Activated T-cell treated with anti-CD3 and anti-CD28 coated beads, Interleukin-2, amount 50 U/mL, for 48 hours (primary cell): ENCODE measurements at places on chromosomes 1 and 21.

DNA sequence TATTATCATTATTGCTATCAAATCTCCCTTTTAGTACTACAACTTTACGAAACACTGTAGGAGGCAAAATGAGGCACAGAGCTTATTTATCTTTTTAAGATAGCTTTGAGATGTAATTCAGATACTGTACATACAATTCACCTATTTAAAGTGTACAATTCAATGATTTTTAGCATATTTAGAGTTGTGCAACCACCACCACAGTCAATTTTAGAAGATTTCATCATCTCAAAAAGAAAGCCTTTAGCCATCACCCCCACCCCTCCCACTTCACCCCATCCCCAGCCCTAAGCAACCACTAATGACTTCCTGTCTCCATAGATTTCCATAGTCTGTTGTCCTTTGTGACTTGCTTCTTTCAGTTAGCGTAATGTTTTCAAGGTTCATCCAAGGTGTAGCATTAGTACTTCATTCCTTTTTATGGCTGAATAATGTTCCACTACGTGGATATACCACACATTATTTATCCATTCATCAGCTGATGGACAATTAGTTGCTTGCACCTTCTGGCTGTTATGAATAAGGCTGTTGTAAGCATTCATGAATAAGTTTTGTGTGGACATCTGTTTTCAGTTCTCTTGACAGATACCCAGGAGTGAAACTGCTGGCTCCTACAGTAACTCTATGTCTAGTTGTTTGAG is 9.4 kb upstream of the CAPN9 start:
- no peak for DNase-seq

GRCh38 chr1:245961137-245961540 is 545.9 kb downstream of the SMYD3 start:
- no peak for DNase-seq

DNA sequence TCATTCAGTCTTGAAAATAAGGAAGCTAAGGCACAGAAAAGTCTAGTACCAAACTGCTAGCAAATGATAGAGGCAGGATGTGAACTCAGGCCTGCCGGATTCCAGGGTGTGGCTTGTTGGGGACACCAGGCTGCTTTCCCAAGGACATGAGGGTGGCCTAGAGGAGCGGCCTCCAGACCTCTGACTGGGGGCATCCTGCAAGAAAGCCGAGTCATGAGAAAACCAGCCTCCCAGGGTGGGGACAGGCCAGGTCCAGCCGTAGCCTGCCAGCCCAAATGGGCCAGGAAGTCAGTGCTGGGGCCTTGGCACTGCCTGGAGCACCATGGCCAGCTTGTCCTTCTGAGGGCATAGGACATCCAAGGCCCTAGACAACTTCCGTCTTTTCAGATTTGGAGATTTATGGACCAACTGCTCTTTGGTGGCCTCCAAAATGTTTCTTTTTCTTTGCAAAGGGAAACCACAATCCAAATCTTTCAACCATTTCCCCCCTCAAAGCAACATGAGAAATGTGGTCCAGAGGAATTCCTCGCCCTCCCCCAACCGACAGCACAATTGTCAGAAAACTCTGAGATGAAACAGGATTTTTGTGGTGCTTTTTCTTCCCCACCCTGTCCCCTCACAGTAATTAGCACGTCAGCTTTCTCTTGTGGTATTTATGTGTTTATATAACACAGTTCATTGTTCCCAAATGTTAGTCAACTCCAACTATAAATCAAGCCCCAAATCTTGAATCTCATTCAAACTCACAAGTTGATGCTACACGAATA is 212.3 kb downstream of the KAZN start:
- DNase-seq: no peak

DNA sequence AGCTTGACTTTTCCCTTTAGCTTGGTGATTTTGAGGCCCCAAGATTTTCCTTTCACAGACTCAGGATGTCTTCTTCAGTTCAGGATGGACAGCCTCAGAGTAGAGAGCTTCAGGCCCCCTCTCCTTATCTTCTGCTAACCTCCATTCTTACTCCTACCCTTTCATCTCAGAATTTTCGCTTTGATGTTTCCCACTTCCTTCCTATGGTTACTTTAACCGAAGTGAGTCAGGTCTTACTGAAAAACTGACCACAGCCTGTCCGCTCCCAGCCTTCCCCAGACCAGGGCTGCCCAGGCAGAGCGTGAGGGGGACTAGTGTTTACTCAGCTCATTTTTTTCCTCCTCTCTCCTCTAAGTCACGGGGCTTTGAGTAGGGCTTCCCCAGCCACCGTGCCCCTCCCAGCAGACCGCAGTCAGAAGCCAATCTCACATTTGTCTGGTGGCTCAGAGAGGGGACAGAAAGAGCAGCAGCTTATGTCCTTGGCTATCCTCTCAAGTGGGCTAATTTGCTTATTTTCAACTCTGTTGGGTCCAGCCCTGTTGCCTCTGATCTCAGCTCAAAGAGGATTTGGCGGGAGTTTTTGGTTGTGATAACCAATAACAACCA is 4.2 kb upstream of the IL19 start:
- peak; percentile 81 for DNase-seq

GRCh38 chr1:199690496-199690895 is 337.0 kb upstream of the NR5A2 start:
- no peak for DNase-seq

DNA sequence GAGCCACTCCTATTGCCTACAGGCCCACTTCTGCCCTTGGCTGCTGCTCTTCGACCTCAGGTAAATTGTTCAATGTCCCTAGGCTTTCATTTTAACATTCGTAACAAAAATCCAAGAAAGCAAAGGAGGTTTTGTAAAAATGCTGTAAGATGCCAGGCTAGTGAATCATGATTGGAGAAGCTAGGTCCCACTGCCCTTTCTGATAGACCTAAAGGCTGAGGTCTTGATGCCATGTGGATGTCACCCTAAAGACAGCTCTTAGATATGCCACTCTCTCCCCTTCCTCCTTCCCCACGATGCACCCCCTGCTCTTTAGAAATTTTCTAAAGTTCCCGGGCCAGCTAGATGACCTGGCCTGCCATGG is 9.9 kb upstream of the TMEM39B start:
- DNase-seq: no peak

GRCh38 chr1:98550076-98550475 is 111.4 kb upstream of the SNX7 start:
- no peak for DNase-seq

GRCh38 chr1:184507165-184507564 is 120.3 kb downstream of the C1orf21 start:
- no peak for DNase-seq

- DNase-seq: no peak
Observed at GRCh38 chr1:23174426-23175110, 5.9 kb upstream of the LUZP1 start.

- no peak for DNase-seq
Observed at GRCh38 chr1:87129606-87130005, 199.1 kb upstream of the LMO4 start.

DNA sequence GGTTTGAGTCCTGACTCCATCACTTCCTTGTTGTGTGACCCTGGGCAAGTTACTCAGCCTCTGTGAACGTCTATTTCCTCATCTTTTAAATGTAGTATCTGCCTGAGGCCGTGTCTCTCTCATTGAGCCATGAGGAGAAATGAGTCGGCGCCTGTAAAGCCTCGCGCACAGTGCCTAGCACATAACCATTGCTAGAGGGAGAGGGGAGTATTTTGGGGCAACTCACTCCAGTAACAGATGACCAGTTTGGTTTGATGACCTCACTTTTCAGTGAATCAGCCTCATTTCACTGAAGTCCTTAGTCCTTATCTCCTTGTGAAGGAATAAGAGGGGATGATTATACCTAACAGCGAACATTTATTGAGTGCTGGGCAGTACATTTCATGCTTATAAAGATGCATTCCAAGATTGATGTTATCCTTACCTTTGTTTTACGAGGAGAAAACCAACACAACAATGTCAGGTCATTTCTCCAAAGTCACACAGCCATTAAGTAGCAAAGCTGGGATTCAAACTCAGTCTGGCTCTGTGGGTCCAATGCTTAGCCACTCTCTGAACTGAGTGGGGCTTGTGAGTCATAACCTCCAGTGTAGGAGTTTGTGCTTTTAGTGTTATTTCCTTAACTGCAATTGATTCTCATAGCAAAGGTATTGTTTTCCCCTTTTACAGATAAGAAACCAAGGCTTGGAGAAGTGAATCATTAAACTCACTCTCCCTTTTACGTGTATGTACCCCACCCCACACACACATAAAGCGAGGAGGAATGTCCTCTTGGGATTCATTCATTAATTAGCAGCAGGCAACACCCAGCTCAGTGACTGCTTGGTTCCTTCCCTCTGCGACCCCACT is 25.9 kb downstream of the KCNC4 start:
- DNase-seq: peak; percentile 77

- DNase-seq: no peak
Observed at GRCh38 chr1:155850345-155850744, 6.7 kb downstream of the GON4L start.

DNA sequence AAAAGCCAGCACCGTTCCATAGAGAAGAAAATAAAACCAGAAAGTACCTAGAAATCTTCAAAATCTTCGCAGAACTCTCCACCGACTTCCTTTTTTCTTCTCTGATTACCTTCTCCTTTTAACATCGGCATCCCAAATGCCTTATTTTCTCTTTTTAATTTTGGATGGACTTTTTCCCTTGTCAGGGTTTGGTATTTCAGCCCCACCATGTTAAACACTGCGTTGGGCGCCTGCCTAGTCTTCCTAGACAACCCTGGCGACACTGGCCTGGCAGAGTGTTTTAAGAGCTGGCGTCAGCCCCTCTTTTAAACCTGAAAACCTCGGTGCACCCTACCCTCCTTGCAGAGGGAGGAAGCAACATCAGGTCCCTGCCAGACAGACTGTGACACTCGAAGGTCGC is 66.0 kb upstream of the EFHD2 start:
- no peak for DNase-seq

DNA sequence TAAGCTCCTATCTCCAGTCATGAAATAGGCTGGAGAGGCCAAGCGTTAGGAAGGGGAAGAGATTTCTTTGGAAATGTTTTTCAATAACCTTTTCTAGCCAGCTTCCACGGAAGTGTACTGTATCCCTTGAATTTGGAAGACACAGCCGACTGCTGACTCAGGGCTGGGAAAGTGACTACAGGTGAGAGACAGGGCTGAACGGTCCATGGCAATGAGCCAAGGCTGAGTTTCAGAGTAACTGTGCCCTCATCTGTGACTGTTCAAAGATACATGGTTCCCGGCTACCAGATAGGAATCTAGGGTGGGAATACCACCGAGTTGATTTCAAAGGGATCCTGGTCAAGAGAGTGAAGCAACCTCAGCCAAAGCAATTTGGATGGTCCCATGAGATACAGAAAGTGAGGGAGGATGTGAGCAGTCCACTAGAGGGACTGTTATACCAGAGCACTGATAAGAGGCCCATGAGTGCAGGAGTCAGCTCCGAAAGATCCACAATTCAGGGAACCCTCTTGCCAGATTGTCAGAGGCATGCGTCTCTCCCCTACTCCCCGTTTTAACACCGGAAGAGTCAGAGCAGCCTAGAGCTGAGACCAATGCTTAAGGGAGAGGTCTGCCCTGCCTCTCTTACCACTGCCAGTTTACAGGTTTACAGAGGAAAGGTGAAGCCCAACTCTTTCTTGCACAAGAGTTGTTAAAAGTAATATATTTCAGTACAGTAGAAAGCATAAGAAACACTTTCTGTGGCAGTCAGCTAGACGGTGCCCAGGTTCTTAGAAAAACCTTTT is 3.2 kb upstream of the KRTAP19-8 start:
- DNase-seq: no peak

DNA sequence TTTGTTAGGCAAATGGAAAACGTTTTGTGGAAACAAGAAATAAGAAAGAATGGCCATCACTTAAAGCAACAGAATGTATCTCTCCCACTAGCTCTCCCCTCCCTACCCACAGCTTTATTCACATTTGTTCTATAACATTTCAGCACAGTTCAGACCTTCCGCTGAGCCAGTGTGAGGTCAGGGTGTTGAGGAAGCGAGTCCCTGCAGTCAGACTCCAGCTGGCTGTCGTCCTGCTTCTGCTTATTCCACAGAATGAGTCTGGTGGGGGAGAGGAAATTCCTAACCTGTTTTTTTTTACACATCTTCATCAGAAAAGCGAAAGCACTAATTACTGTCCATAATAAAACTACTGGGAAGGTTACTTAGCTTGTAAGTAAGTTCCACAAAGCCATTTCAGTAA is 39.0 kb downstream of the MRPL39 start:
- peak; percentile 56 for DNase-seq

DNA sequence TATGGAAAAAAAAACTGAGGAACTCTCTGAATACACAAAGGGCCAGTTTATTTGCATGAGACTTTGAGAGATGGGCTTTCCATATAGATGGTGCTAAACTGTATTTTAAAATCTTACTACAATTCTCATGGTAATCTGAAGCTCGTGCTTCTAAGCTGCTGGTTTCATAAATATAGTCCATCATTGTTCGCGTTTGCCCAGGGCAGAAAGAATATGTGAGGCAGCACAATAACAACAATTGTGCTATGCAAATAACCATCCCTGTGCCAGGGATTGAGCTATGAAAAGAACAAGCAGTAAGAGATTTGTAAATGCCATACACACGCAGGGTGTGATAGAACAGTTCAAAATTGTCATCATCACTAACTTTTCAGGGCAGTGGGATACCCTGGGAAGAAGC is 4.9 kb upstream of the EPS15 start:
- DNase-seq: no peak

DNA sequence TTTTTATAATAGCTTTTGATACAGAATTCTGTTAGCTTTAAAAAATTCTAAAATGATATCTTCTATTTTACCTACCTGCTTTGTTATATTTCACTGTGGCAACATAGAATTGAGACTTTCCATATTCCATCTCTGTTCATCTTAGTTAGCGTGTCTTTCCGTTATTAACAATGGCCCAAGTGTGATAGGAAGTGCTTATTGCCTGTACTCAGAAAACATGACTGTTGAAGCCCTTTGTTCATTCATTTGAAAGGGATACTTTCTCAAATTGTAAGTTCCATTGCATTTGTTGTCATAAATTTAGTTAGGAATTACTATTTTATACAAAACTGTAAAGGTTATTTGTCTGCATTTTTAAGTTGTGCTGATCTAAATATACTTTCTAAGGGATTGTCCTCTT is 73.1 kb downstream of the LAMC1 start:
- no peak for DNase-seq

DNA sequence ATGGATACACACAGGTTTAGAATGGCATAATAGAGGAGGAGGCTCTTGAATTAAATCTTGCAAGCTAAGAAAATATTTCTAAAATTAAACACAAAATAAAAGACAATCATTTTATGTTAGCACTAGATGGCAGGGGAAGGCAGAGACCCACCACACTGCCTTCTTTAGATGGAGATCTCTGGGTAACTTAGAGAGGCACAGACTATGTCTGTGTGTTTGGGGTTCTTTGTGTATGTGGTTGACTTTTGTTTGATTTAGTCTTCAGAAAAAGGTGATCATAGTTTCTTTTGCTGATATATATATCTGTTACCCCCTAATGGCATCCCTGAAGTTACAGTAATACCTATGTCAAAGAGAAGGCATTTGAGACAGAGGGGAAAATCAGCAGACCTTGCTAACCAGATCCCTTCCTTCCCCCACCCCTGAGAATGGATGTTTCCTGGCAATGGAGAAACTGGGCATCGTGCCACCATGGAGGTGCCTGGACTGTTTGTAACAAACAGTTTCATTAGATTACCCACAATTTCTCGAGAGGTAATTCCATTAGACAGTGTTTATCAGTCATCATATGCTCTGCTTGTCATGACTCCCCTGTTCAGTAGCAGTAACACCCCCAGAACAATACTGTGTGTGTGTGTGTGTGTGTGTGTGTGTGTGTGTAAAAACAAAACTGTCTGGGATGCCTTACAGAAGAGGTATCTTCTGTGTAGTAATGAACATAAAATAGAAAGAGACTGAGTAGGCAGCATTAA is 228.3 kb upstream of the DEPDC1 start:
- DNase-seq: no peak
